GM03348 (cell line): ENCODE measurements at places on chromosomes 12 and 14.
A peak's percentile ranks its signal among the peaks of the same experiment; 100 is the strongest.

GRCh38 chr12:24711056-24712008, 237.6 kb downstream of the BCAT1 start:
- no peak for DNase-seq

- DNase-seq, result no peak
Measured at GRCh38 chr12:2749580-2749979, 45.2 kb upstream of the FKBP4 start.

GRCh38 chr14:98947911-98948595, 323.9 kb downstream of the BCL11B start:
- DNase-seq, result no peak

DNA sequence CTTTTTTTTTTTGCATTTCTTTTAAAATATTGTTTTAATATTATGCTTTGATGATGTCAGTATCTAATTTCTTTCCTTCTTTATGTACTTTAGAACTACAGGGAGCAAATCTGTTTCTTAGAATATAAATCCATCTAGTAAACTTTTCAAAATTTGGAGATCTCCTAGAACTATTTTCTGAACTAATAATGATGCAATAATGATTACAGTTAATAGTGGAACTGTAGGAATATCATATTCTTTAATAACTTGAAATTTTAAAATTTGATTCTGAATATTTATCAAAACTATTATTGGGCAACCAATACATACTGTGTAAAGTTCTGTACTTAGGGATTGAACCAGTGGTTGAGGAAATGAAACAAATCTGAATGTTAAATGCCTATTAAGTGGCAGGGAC, 23.1 kb upstream of the PMCH start:
- no peak for DNase-seq

DNA sequence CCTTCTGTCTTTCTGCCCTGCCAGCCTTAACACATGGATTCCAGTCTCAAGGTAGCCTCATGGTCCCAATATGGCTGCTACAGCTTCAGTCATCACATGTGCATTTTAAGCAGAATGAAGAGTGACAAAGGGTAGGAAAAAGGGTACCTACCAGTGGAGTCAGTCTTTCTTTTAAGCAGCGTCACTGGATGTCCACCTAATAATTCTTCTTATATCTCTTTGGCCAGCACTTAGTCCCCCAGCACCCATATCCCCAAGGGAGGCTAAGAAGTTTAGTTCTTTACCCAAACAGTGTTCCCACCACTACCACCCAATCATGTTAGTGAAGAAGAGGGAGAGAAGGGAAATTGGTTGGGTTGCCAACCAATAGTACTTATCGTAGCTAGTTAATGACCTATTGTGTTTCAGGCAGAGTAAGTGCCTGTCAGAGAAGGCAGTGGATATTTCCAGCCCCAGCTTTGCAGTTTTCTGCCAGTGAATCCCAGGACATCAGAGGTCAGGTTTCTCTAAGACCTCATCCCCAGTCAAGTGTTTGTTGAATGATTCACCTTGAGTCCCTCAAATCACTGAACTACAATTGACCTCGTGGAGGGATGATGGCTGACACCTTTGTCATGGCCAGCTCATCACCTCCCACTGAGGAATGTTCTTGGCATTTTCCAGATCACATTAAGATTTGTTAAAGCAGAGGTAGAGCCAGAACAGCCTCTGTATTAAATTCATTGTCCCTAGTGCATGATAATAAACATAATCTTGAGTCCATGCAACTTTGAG, 250.9 kb upstream of the CRY1 start:
- DNase-seq, result peak; percentile 41

DNA sequence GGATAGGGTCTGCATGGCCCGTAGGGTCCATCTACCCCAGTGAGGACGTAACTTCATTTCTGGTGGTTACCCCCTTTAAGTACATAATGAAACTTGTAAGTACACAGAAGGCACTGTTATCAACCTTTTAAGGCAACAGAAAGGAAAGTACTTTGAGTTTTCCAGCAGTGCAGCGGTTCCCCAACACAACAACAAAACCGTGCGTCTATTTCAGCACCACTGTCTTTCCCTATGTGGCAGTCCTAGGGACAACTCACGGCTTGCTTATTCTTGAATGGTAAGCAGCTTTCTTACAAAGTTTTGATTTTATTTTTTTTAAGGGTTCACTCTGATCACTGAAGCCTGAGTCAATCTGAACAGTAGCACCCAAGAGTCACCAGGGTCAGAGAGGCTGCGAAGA, 46.3 kb downstream of the FOXN3 start:
- DNase-seq, result no peak

DNA sequence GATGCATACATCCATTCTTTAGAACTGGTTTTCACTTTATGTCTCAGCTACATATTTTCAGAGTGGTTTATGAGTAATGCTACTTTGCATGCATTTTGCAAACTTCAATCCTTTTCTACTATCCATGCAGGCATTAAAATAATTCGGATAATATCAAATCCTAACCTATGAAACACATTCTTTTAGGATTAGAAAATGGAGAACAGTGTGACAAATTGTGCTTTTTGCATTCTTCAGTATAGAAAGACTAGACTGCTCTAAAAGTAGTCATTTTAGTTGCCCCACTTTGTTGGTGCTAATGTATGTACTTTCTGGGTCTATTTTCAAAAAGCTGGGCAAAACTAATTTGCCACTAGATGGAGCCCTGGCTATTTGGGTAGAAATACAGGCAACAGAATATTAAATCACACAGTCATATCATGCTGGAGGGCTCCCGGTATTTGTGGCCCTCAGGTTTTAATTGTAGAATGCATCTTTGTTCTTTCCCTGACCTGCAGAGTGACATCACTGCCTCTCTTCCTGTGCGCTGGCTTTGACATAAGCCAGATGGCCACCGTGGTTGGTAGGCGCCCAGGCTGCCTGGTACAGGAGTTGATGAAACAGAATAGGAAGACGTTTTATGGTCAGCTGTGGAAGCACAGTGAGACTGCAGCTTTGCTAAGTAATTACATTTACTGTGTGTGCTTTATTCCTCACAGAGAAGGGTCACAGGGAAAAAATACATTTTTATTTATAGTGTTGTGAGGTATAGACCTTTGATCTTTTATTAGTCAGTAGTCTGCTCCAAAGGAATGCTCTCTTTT, 28.1 kb downstream of the MSRB3 start:
- DNase-seq, result peak; percentile 26

- DNase-seq, result peak; percentile 31
Measured at GRCh38 chr14:61476754-61477410, 155.5 kb downstream of the PRKCH start.

DNA sequence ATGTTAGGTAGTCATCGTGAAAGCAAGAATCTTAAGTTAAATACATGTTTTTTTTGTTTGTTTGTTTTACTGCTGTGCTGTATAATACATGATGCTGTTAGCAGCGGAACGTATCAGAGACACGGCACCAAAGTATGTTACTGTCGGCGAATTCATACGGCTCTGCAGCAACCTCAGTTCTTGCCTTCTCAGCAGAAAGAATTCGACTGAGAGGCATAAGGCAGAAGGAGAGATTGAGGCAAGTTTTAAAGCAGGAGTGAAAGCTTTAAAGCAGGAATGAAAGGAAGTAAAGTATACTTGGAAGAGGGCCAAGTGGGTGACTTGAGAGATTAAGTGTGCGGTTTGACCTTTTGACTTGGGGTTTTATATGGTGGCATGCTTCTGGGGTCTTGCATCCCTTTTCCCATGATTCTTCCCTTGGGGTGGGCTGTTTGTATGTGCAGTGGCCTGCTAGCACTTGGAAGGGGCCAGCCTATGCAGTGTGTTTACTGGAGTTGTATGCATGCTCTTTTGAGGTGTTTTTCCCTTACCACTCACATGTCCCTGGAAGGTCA, 23.7 kb downstream of the LEMD3 start:
- no peak for DNase-seq

GRCh38 chr12:121253638-121254335, 42.7 kb downstream of the CAMKK2 start:
- DNase-seq, result no peak

GRCh38 chr14:99931308-99931707, 133.9 kb upstream of the EVL start:
- no peak for DNase-seq

GRCh38 chr12:90335566-90335965, 619.4 kb downstream of the CCER1 start:
- DNase-seq, result no peak
